ENCODE measurements at places on chromosomes 13 and 19.

DNA sequence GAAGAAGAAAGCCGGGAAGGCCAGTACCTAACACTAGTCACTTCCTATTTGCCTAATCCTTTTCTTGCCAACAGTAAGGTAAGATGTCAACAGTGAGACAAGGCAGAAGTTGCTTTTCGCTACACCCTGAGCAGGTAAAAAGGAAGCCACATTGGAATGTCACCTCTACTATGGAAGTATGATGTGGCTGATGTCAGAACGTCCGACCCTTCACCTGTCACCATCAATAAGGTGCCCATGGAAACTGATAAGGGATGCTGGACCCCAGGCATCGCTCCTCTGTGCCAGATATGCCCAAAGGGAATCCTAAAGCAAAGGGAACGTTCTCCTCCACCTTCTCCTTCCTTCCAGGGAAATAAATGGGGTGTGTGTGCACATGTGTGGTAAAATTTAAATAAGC lies 34.3 kb downstream of the COL4A1 start:
- H3K27me3 ChIP-seq = no peaks in the 10 kb centered on the region
- no peak for DNase-seq
- H3K4me3 ChIP-seq = no peak overlapping the region
- no peaks in the 10 kb centered on the region for H3K4me1 ChIP-seq
- H3K36me3 ChIP-seq = no peaks in the 10 kb centered on the region
- peak overlapping the region; percentile 69 for H3K27ac ChIP-seq

GRCh38 chr13:100842136-100842535 lies 167.5 kb upstream of the TMTC4 start:
- no peak overlapping the region for H3K4me3 ChIP-seq
- H3K27me3 ChIP-seq = no peaks in the 10 kb centered on the region
- no peak for DNase-seq
- no peak overlapping the region for H3K27ac ChIP-seq
- H3K36me3 ChIP-seq = no peaks in the 10 kb centered on the region

GRCh38 chr19:14814982-14815652 lies 19.9 kb downstream of the OR7A5 start:
- no peak for DNase-seq
- H3K4me1 ChIP-seq = no peaks in the 10 kb centered on the region
- no peak overlapping the region for H3K4me3 ChIP-seq
- no peaks in the 10 kb centered on the region for H3K36me3 ChIP-seq

DNA sequence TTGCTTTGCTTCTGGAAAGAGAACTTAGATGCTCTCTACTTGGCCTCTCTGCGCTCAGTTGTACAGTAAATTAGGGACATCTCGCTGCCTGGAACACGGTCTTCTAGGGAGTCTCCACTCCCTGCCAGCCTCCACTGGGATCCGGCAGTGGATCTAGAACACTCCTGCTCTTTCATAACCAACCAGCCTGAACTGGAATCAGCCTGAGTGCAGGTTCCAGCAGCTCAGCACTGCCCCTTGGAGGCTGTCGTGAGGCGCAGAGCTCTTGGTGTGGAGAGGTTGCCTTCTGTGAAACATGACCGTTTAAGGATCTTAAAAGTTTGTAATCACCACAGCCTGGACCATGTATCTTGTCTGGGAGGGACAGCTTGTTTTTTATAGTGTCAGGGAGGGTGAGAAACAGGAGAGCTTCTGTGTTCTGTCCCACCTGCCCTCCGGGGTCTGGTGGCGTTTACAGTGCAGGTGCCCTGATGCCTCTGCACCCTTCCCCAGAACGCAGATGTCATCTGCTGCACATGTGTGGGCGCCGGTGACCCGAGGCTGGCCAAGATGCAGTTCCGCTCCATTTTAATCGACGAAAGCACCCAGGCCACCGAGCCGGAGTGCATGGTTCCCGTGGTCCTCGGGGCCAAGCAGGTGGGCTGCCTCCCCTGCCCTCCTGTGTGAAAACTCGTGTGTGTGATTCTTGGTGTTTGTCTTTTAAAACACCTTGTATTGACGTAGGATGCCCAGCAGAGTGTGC lies 24.8 kb downstream of the UPF1 start:
- no peak overlapping the region for H3K4me3 ChIP-seq
- no peaks in the 10 kb centered on the region for H3K4me1 ChIP-seq
- H3K27ac ChIP-seq = no peak overlapping the region

DNA sequence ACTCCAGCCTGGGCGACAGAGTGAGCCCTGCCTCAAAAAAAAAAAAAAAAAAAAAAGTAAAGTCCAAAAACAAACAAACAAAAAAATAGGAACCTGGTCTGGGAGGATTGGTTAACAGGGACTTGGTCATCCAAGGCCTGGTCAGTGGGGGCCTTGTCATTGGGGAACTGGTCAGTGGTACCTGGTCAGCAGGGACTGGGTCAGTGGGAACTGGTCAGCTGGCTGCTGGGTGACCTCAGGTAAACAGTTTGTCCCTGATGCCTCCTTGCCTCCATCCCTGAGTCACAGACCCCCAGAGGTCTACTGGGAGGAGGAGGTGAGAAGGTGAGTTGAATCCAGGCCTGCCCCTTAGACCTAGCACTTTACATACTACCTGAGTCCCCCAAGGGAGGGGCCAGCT lies 5.7 kb upstream of the ZNF14 start:
- H3K36me3 ChIP-seq = no peaks in the 10 kb centered on the region
- DNase-seq = no peak
- no peaks in the 10 kb centered on the region for H3K4me1 ChIP-seq
- no peak overlapping the region for H3K4me3 ChIP-seq
- no peaks in the 10 kb centered on the region for H3K27me3 ChIP-seq
- H3K27ac ChIP-seq = no peak overlapping the region

DNA sequence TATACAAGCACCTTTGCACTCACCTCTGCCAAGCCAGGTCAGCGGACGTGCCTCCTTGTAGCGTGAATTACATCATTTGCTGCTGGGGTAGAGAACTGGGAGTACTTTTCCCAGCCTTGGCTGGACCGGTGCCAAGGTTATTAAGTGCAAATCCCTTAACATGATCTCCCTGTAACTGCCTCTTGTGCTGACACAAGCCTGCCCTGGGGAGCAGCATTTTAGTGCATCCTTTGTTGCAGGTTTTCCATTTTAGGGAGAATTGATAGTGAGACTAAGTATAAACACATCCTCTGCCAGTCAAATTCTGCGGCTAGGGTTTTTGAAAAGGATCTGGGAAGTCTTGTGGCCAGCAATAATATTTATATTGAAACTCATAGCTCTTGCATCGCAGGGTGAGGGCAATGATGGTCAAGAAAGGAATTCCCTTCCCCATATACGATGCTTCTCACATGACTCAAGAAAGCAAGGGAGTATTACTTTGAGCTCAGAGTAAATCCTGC lies 32.7 kb upstream of the DCLK1 start:
- no peak overlapping the region for H3K4me3 ChIP-seq
- no peaks in the 10 kb centered on the region for H3K36me3 ChIP-seq
- peak; percentile 73 for DNase-seq
- no peak overlapping the region for H3K27ac ChIP-seq
- H3K27me3 ChIP-seq = no peaks in the 10 kb centered on the region

DNA sequence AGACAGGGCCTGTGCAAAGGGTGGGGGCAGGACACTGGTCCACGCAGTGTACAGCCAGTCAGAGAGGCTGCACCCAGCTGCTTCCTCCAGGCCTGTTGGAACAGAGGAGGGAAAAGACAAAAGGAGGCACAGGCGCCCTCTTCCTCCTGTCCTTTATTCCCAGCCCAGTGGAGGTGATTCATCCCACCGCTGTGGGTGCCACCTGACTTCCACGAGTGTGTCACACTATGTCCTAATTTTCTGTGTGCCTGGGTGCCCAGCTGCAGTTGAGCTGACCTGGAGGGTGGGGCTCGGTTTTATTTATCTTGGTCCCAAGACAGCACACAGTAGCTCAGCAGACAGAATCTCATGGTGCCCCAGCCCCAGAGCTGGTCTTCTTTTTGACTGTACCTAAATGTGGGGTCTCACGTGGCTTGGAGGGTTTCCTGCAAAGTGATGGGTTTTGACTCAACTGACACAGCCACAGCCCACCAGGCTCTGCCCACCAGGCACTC lies 9.0 kb downstream of the EPS15L1 start:
- H3K4me1 ChIP-seq = no peaks in the 10 kb centered on the region
- H3K36me3 ChIP-seq = no peaks in the 10 kb centered on the region
- no peaks in the 10 kb centered on the region for H3K27me3 ChIP-seq
- H3K4me3 ChIP-seq = no peak overlapping the region

- H3K36me3 ChIP-seq = no peaks in the 10 kb centered on the region
- no peaks in the 10 kb centered on the region for H3K4me1 ChIP-seq
- H3K27me3 ChIP-seq = no peaks in the 10 kb centered on the region
- peak overlapping the region; percentile 73 for H3K27ac ChIP-seq
Measured at GRCh38 chr13:44744880-44745633, 168.9 kb upstream of the TSC22D1 start.

DNA sequence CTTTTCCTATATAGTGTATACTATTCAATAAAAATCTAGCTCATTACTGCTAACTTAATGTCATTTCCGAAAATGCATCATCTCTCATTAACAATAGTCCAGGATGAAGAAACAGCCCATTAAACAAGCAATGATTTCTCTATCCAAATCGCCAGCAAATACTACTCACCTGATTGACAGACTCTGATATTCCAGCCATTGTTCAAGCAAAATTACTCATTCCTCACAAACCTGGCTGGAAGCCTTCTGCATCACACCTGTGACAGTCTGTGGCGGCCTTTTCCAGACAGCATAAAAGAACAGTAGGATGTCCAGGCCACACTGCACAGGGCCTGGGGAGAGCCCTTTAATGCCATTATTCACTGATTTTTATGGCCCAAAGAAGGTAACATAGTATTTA lies 115.9 kb downstream of the ABCC4 start:
- no peaks in the 10 kb centered on the region for H3K36me3 ChIP-seq
- no peak overlapping the region for H3K27ac ChIP-seq
- H3K4me1 ChIP-seq = peaks cover 11% of the 10 kb centered on the region
- no peaks in the 10 kb centered on the region for H3K27me3 ChIP-seq
- DNase-seq = no peak

DNA sequence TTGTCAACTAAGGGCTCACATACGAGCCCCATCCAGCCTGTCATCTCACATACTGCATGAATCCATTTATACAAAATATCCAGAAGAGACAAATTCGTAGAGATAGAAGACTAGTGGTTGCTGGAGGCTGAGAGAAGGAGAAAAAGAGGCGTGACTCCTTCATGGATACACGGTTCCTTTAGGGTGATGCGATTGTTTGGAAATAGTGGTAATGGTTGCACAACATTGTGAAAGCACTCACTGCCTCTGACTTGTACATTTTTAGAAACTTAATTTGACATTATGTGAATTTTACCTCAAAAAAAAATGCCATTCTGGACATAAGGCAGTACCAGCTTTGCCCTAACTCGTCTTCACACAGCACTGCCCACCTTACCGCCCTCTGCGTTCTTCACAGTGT lies 27.3 kb downstream of the IGFL1 start:
- no peaks in the 10 kb centered on the region for H3K36me3 ChIP-seq
- no peaks in the 10 kb centered on the region for H3K27me3 ChIP-seq
- no peak overlapping the region for H3K27ac ChIP-seq

DNA sequence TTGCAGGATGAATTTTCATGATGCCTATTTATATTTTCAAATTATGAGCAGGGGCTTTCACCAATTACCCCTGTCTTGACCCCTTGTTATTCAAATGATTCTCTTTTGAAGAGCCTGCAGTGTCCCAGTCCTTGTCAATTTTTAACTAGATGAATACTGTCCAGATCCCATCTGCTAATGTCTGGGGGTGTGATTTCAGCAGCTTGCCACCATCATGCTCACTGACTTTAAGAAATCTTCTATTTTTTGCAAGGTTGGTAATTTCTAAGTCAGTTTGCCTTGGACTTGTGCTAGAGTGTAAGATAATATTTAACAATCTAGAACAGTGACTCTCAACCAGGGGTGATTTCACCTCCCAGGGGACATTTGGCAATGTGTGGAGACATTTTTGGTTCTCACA lies 106.0 kb downstream of the CACNA1A start:
- H3K36me3 ChIP-seq = no peaks in the 10 kb centered on the region
- H3K4me1 ChIP-seq = no peaks in the 10 kb centered on the region
- no peak overlapping the region for H3K27ac ChIP-seq
- no peak overlapping the region for H3K4me3 ChIP-seq
- DNase-seq = no peak
- no peaks in the 10 kb centered on the region for H3K27me3 ChIP-seq
